ENCODE measurements at places on chromosomes 7 and 10.

DNA sequence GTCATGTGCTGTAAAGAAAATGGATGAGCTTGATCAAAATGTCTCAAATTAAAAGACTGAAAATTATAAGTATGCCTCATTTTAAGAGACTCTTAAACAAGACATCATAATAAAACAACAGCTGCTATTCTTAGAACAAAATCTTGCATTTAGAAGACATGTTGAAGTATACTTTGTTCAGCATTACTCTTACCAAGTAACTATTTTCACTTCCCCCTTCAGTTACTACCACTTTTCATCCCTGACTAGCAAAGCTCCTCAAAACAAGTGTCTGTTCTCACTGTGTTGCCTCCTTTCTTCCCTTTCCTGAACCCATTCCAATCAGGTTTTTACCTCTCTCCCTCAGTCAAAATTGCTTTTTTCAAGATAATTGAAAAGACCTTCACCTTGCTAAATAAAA lies 31.6 kb downstream of the ELAPOR2 start:
- DNase-seq, result no peak

DNA sequence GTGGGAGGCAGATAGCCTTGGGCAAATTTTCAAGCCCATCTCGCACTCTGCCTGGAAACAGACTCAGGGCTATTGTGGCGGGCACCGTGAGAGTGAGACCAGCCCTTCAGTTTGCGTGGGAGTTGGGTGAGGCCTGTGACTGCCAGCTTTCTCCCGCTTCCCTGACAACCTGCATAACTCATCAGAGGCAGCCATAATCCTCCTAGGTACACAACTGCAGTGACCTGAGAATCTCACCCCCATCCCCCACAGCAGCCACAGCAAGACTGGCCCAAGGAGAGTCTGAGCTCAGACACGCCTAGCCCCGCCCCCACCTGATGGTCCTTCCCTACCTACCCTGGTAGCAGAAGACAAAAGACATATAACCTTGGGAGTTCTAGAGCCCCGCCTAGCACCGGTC lies 275.4 kb downstream of the GRID1 start:
- no peak for DNase-seq

- no peak for DNase-seq
These were observed 14.0 kb downstream of the GPR146 start for GRCh38 chr7:1058311-1058710.

DNA sequence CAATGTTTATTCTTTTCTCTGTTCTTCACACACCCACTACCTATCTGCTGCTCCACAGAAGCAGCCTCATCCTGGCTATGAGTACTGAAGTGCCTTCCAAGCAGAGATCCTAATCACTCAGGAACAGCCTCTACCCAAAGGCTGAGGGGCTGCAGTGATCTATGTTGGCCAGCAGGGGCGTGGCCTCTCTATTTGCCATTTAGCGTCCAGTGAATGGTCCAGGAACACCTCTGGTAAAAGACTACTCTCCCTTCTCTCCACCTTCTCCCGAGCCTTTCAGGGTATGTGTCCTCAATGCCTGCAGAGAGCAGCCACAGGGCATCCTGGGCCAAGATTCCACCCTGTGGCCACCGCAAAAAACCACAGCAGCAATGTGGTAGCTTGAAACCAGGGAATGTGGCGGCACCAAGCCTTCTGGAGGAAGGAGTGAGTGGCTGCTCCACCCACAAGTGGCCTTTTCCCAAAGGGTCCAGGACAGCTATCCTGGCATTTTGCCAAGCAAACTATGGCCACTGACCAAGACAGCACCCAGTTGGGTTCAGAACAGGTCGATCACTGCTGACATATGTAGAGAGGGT lies 70.9 kb downstream of the SYPL1 start:
- DNase-seq, result no peak

DNA sequence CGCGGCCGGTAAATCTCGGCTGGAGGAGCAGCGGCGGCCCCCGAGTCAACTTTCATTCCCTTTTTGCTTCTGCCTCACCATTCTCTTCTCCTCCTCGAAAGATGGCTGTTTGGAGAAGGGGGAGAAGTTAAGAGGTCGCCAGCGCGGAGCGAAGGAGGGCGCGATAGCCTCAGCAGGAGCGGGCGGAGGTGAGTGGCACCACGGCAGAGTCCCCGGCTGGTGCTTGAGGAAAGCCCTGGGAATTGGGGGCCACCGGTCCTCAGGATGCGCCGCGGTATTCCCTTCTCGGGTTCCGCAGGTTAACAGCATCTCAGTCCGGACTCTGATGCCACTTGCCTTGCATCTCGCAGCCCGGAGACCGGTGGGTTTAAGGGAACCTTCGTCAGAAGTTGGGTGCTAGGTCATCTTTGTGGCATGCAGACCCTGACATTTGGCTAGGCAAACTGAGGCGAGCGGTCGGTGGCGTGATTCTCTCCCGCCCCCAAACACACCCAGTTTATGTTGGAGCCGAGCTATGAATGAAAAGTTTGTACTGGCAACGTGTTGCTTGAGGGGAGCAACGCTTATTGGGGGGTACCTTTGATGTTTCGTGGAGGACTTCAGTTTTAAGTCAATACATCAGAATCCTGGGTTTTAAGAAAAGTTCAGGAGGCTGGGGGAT lies 59.5 kb upstream of the PRPS1L1 start:
- peak; percentile 45 for DNase-seq

- DNase-seq, result no peak
These were observed 631 bp downstream of the SUPV3L1 start for GRCh38 chr10:69180525-69181204.

DNA sequence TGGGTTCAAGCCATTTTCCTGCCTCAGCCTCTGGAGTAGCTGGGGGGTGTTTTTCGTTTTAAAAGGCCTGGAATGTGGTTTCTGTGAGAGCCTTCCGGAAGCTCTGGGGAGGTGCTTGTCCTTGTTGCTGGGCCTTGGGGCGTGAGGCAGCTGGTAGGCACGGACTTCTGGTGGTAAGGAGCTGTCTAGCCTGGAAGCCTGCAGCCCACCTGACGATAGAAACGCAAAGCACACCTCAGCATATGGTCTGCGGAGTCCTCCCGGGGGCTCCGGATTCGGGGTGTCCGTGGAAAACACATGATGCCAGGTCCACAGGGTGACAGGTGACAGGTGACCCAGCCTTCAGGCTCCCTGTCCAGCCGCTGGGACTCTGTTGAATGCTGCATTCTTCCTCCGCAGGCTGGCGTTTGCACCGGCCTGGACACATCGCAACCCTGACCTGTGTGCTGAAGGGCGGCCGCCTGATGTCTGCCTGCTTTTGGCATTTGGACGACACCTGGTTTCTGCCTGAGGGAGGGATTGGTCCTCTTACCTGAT lies 37.3 kb downstream of the INPP5A start:
- DNase-seq, result no peak

- DNase-seq, result no peak
These were observed 173.0 kb downstream of the SKAP2 start for GRCh38 chr7:26691406-26691805.

GRCh38 chr7:73690646-73691045 lies 7.2 kb downstream of the BUD23 start:
- no peak for DNase-seq

DNA sequence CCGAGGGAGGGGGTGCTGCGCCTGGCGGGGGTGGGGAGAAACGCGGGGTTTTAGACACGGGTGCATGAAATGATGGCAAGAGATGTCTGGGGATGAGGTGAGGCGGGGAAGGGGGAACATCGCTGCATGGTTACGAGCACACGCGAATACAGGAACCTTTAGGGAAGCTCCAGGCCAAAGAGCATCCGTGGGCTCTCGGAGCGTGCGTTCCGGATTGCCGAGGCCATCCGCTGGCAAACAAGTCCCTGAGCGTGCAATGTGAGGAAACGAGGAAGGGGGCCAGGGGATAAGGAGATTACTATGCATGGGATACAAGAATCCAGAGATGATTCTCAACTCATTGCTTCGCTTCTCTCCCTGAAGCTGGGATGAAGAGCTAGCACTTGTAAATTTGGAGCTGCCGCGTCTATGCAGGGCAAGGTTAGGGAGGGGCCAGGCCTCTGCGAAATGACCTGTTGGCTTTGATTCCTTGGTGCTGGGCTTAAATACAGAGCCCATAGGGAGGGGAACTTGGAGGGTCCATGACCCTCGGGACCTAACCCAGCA lies 520 bp upstream of the WNT2 start:
- DNase-seq, result no peak

DNA sequence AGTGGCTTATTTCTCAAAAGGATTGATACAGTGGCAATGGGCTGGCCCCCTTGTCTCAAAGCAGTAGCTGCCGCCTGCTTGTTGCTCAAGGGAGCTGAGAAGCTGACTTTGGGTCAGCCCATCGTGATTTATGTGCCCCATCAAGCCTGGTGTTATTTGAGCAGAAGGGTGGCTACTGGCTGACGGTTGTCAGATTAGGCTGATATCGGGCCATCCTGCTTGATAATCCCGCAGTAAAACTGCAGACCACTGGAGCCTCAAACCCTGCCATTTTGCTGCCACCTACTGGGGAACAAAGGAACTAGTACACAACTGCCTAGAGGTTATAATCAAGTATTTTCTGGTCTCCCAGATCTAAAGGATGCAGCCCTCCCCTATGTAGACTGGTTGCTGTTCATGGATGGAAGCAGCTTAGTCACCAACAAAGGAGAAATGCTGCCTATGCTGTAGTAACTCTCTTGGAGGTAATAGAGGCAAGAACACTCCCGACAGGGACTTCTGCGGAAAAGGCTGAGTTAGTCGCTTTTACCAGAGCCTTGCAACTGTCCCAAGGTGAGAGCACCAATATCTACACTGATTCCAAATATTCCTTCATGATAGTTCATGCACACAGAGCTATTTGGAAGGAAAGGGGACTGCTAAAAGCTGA lies 65.9 kb upstream of the ZNF92 start:
- peak; percentile 30 for DNase-seq

- no peak for DNase-seq
These were observed 529.8 kb upstream of the C7orf33 start for GRCh38 chr7:148060724-148061123.

GRCh38 chr7:102849079-102849478 lies 63.7 kb upstream of the LRRC17 start:
- DNase-seq, result no peak

- DNase-seq, result no peak
These were observed 103.9 kb downstream of the GRID1 start for GRCh38 chr10:86262688-86263181.

- DNase-seq, result no peak
These were observed 82.0 kb downstream of the GRK5 start for GRCh38 chr10:119289227-119289920.

DNA sequence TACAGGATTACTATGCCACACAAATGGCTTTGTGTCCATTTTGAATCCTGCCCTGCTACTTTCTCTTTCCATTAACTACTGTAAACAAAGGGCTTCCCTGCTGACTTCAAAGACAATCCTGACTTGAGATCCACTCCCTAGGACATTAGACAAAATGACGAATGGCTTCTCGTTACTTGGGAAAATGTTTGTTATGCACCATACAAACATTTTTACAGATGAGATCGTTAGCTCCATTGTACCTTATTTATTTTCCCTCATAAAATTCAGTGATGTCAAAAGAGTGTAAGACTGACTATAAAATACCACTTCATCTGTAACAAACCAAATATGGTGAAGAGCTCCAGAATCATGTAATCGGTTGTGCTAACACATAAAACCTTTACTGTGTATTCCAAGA lies 121.8 kb downstream of the CD36 start:
- DNase-seq, result no peak

DNA sequence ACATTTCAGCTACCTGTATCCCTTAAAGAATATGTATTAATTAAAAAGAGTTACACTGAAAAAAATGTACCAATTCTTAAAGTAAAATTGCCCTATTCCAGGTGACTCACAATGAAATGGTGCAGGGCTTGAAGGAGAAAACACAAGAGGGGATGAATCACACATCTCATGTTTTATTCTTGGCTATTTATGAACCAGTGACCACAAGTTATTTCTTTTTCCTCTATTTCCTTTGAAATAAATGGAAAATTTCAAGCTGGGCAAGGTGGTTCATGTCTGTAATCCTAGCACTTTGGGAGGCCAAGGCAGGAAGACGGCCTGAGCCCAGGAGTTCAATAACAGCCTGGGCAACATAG lies 106.8 kb downstream of the UBE2H start:
- DNase-seq, result no peak

GRCh38 chr10:7956508-7956907 lies 98.0 kb upstream of the GATA3 start:
- DNase-seq, result no peak

DNA sequence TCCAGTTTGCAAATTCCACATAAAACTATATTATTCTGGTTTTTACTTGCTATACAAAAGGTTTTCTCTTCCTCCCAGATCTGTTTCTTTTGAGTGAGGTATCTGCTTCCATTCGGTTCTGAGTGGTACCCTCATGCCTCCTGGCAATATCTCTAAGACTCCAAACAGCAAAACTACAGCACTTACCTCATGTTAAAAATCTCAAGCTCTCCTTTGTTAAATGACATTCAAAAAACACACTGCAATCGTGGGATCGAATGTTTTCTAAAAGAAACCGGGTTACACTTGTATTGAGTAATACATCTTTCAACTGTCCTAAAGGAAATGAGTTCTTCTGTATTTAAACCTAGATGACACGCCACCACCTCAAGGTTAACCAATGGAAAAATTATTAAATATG lies 11.1 kb downstream of the YWHAG start:
- DNase-seq, result no peak

DNA sequence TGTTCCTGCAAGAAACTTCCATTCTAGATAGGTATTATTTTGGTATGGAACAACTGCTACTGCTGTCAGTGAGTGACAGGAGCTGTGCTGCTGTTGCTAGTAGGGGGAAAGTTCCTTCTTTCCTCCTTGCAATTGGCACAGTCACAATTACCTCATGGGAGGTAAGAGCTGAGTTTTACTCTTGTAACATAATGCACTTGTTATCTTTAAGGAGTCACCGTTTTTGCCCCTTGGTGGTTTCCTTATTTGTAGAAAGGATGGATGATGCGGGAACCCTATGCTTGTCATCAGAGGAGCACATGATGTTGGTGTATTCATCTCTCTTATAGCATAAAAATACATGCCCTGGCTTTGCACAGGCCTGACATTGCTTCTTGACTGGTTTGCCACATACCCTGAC lies 234.7 kb upstream of the NPY start:
- DNase-seq, result no peak

- no peak for DNase-seq
These were observed 57.6 kb downstream of the VCL start for GRCh38 chr10:74055383-74056049.

DNA sequence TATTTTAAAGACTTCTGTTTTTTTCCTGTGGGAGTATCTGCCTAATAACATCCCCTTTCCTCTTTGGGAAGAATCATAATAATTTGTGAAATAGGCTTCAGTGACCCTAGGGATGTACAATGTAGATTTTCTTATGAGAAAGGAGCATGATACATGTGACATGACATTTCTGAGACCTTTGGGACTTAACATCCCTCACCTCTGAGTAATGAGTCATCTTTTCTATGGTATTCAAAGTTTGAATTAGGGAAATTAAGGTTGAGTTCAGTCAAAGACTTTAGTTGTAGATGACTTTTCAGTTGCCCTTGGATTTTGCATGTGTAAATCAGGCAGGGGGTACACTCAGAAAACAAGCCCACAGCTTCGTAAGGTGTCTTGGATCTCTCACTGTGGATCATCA lies 14.3 kb downstream of the GRK5 start:
- DNase-seq, result no peak

GRCh38 chr10:114519306-114519669 lies 115.0 kb upstream of the AFAP1L2 start:
- no peak for DNase-seq

GRCh38 chr7:31044529-31044928 lies 7.6 kb upstream of the ADCYAP1R1 start:
- DNase-seq, result no peak

All from mesothelial cell of epicardium (in vitro differentiated cells).